Stimulated activated CD8-positive, alpha-beta memory T cell treated with anti-CD3 and anti-CD28 coated beads, Interleukin-4, amount 100 ng/mL, for 1 hour (primary cell): ENCODE measurements at places on chromosomes 6 and 20.

- DNase-seq, result no peak
These were observed 305.6 kb downstream of the CDH4 start for GRCh38 chr20:61557621-61558020.

- DNase-seq, result no peak
These were observed 406.7 kb downstream of the CD83 start for GRCh38 chr6:14524319-14524718.

DNA sequence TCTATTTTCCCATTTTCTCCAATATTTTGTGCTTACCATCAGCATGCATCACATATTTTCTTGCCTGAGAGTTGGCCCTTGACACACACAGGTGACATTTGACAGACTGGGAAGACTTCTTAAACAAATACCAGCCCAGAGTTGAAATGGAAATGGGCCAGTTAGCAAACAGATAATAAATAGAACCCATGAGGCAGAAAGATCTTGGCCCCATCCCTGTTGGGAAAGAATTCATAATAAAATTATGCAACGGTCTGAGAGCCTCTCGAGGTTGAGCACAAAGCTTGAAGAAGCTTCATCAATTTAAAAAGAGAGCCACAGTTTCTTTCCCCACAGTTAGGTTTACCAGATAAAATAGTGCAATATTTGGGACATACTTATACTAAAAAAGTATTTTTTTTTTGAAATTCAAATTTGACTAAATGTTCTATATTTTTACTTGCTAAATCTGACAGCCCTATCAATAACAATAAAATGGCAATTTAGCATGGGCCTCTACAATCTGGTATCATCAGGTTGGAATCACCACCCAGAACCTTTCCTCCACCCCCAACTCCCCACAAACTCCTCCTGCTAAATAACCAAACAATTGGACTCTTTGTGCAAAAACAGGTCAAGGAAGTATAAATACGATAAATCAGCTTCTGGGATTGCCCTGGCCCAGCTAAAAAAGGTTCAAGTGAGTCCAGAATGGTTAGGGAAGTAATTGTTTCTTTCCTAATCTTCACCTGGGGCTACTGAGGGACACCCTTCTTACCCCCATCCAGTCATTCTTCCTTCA, 129.8 kb downstream of the CD164 start:
- DNase-seq, result no peak

- no peak for DNase-seq
These were observed 9.6 kb downstream of the DSTN start for GRCh38 chr20:17579369-17580039.

GRCh38 chr6:5665667-5666066, 341.1 kb downstream of the NRN1 start:
- DNase-seq, result no peak

GRCh38 chr20:25248786-25249172, 894 bp downstream of the PYGB start:
- DNase-seq, result no peak

DNA sequence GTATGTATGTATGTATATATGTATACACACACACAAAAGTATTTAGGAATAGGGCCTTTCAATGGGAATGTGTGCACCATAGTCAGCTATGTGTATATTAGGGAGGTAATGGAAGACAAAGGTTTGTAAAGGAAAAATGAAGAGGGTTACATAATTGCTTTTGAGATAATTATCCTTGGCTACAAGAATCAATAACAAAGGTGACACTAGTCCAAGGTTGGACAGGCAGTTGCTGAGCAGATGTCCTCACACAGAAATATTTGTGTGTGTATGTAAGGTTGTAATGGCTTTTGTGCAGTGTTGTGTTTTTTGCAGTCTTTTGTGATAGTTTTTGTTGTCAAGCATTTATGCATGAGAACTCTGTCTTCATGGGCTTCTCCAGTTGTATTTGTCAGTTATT, 157.9 kb upstream of the MARCKS start:
- DNase-seq, result no peak

- no peak for DNase-seq
These were observed 115.7 kb downstream of the AIG1 start for GRCh38 chr6:143176090-143177021.

DNA sequence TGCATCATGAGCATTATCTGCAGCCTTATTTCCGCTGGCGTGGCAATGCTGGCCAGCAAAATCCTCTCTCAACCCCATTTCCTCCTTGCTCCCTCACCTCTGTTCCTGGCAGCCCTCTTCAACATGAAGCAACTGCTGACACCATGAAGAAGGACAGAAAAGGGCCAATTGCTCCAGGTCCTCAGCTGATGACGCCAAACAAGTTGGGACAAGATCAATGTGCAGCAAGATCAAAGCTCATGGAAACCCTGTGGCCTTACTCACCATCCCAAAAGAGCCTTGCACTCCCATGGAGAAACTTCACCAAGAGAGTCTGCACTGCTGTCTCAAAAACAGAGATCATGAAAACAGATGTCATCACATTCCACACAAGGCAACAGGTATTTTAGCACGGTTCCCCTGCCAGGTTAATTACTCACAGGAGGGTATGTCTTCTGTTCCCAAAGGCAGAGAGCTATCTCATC, 7.4 kb downstream of the GFOD1 start:
- no peak for DNase-seq

DNA sequence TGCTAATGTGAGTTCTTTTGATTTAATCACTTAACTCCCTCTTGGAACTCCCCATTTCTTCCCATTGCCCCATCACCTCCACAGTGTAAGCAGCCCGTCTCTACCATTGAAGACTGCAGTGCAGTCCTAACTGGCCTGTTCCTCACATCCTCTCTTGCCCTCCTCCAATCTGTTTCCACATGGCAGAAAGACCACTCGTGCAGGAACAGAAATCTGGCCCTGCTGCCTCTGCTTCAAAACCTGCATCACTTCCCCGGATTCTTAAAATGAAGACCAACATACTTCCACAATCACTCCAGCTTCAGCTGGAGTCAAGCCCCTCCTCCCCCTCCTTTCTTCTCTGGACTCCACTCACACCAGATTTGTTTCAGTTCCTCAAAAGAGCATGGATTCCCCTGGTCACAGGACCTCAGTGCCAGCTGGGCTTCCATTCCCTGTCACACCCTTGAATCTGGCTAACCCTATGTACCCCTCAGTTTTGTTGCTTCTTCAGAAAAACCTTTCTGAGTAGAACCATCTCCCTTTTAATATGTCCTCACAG, 802.3 kb downstream of the MAFB start:
- DNase-seq, result no peak

GRCh38 chr6:123533862-123534648, 102.7 kb downstream of the TRDN start:
- DNase-seq, result no peak

DNA sequence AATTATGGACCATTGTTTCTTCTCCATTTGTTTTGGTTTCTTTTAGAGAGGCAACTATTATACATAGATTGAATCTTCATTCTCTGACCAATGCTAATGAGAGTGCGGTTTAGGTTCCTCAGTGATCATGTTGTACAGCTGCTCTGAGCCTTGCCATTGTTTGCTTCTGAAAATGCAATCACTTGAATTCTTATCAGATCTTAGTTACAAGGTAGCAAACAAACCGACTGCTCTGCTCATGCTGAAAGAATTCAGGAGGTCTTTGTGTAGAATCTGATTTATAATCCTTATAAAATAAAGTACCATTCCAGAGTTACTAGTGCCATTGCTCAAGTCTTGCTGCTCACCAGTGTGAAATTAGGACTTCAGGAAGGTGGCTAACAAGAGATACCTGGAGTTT, 569.1 kb upstream of the ID4 start:
- no peak for DNase-seq

DNA sequence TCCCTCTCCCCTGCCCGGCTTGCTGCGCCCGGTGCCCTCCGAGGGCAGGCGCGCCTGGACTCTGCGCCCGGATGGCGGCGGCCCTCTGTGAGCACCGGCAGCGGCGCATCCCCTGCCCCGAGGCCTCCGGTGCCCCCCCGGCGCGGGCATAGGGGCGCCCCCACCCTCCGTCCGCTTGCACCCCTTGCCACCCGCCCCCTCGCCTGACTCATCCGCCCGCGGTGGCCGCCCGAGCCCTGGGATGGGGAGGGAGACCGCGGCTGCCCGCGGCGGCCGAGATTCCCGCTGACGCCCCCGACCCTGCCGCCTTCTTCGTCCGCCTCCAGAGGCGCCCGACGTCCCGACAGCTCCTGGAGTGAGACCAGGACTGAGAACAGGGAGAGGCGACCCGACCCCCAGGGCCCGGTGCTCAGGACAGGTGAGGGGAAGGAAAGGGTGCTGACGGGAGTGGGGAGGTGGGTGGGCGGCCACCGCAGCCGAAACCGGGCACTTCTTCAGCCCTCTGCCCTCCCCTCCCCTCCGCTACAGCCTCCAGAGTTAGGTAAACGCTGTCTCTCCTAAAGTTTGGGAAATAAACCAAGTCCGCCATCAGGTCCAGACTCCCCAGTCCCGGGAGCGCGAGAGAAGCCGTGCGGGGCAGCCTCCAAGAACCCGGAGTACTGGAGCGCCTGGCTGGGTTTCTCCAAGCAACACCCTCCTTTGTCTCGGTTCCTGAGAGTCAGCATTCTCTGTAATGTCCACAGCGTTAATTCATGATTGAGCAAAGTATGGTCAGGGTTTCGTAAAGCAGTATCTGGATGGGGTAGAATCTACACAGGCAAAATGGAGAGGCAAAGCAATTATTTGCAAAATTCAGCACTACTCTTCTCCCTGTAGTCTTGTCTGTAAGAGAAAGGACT, 539 bp downstream of the TMEM200A start:
- no peak for DNase-seq

DNA sequence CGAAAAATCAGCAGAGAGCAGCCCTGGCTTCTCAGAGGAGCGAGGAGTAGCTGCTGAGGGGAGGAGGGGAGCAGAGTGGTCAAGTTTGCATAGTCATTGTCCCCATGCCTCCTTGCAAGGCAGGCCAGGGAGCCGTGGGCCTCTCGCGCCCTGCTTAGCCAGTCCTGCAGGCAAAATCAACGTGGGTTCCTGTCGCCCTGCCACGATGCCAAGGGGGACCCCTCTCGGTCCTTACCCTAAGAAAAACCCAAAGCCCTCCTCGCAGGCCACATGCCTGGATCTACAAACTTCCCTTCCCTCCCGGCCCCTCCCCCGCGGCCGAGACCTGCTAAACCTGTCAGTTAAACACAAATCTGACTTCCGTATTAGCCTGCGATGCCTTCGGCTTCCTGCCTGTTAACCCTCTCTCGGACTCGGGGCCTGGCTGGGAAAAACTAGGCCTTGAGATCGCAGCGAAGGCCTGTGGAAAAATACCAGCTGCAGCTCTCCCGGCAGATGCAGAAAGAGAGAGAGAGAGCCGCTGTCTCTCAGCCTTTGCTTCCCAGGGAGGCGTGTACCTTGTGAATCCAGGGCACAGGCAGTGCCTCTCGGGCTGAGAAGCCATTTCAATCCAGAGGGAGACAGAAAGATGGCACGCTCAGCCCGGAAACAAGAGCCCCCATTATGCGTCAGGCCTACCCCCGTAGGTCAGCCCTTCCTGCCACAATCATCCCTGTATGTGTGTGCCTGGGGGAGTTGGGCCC, 968 bp upstream of the ZMYND8 start:
- DNase-seq, result peak; percentile 27

- no peak for DNase-seq
These were observed 1009.2 kb upstream of the GJE1 start for GRCh38 chr6:141123497-141123896.

DNA sequence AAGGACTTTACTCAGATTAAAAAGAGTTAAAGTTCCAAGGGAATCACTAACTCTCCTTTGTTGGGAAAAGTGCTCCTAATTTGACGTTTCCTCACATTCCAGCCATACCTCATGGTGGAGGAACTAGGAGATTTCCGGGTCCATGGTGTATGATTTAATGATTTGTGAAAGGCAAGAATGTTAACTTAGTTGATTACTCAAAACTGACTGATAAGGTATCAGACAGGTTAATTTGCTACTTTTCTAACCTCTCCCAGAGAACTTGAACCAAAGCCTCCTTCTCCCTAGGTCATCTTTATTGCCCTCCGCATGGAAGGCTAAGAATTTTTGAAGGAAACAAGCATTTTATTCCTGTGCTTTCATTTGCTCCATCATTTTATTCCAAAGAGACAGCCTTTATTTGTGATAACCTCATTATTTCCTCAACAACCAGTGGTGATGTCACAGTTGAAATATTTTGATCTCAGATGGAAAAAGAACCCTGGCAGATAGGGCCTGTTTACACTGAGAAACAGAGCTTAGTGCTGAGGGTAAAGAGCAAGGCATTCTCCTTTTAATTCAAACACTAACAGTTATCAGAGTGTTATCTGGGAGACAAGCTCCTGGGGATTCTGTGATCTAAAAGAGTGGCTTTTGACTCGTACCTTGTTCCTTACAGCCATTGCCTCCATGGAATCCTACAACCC, 57.4 kb upstream of the BMP2 start:
- DNase-seq, result no peak

DNA sequence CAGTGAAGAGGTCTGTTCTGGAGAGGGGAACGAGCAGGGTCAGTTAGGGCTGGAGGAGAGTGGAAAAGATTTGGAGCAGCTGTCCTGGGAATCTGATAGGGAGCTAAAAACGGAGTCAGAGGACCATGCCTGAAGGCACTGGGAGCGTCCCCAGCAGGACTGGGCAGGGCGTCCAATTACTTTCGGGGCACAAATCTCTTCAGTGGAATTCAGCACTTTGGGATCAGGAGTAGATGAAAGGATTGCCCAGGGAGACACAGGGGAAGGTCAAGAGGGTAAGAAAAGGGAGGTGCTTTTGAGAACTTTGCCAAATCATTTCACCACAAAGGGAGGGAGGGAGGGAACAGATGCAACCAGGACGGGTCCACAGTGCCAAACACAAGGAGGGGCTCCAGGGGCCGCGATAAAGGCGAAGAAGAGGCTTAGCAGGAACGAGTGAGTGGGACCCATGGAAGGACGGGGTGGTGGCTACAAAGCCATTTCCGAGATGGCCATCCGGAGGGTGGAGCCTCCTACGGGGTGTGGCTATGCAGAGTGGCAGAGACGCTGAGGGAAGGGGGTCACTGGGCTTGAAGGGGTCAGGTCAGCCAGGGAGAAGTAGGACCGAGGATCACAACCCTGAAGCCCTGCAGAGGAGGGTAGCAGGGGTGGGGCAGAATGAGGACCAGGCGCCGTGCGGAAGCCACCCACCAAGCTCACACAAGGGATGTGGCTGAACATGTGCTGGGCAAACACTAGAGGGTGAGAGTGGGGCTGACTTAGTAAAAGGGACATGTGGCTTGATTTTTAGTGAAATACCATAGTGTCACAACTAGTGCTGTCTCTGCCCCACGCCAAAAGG, 180.0 kb upstream of the RREB1 start:
- no peak for DNase-seq

GRCh38 chr20:58956078-58956477, 25.0 kb upstream of the NELFCD start:
- no peak for DNase-seq

- DNase-seq, result no peak
These were observed 274.8 kb upstream of the BTBD3 start for GRCh38 chr20:11642866-11643265.

GRCh38 chr6:162722226-162722625, 5.3 kb downstream of the PRKN start:
- no peak for DNase-seq

- no peak for DNase-seq
These were observed 17.9 kb upstream of the PRDM13 start for GRCh38 chr6:99588618-99589289.

DNA sequence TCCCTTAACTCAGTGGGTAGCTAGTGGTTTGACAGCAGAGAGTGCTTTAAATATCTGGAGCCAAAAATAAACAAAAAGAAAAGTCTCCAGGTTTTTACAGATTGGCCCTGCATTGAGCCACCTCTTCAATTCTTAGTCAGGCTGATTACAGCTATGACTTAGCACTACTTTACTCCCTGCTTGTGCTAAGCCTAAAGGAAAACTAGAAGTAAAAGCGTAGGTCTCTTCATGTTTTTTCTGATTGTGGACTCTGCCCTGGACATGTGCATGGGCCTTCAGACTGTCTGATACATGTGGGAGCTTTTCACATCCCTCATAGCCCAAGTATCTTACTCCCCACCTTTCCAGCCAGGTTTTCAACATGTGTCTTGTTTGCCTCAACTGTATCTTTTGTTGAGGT, 33.3 kb downstream of the KPNA5 start:
- DNase-seq, result no peak
